Activated CD8-positive, alpha-beta T cell treated with anti-CD3 and anti-CD28 coated beads for 36 hours (primary cell): ENCODE measurements at places on chromosomes 7 and 10. TPM values are rescaled to one million over a fixed set of nuclear protein-coding genes. Genes with fewer than 3 reads are reported as not detected.

GRCh38 chr10:48633381-48634197, 28.7 kb upstream of the ARHGAP22 start:
- DNase-seq = no peak

- no peak for DNase-seq
These were observed 21.4 kb upstream of the GSDME start for GRCh38 chr7:24778543-24779282.

Gene FAM25A
- total RNA-seq = not detected

DNA sequence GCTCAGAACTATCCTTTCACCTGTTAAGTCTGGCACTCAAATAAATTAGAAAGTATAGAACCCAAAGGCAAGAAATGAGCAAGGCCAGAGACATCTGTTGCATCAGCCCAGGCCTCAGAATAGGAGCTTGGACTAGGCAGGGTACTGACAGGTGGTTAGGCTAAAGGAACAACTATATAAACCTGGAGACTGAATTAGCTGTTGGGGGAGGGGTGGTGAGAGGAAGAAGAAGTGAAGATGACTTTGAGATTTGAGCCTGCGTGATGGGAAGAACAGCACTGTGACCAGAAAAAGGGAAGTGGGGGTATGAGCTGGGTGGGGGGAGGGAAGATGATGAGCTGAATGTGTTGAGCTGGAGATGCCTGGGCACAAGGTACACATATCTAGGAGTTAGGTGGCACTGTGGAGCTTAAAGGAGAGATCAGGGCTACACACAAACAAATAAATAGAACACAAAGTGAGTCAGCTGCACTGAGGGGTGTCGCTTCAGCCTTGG, 244.7 kb downstream of the PTEN start:
- no peak for DNase-seq
